DMS53 (cell line): ENCODE measurements at places on chromosomes 13 and 19.
A peak's percentile ranks its signal among the peaks of the same experiment; 100 is the strongest.

- peak; percentile 77 for DNase-seq
Measured at GRCh38 chr13:24922387-24922744, 158.4 kb downstream of the RNF17 start.

GRCh38 chr19:54389553-54389952, 24.8 kb upstream of the LAIR1 start:
- DNase-seq: no peak

GRCh38 chr13:111992911-111993310, 74.0 kb upstream of the SOX1 start:
- DNase-seq: no peak

DNA sequence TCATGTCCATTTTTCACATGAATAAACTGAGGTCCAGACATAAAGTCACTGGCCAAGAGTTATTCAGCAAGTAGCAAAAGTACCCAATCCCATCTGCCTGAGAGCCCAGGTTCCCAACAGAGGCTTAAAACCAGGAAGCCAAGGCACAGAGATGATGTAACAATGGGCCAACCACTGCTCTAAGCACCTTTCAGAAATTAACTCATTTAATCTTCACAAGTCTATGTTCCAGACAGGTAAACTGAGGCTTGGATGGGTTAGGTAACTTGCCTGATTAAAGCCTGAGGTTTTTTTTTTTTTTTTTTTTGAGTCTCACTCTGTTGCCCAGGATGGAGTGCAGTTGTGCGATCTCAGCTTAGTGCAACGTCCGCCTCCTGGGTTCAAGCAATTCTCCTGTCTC, 4.0 kb upstream of the DYRK1B start:
- DNase-seq: no peak

- peak; percentile 10 for DNase-seq
Measured at GRCh38 chr19:13441810-13442512, 64.3 kb downstream of the CACNA1A start.
